ENCODE measurements at places on chromosomes 12 and 14. TPM values are rescaled to one million over a fixed set of nuclear protein-coding genes. Genes with fewer than 3 reads are reported as not detected.

Gene GUCY2C
- polyA plus RNA-seq: 0.86 TPM

- no peak for DNase-seq
Observed at GRCh38 chr12:131242741-131243496, 289.2 kb downstream of the ADGRD1 start.

DNA sequence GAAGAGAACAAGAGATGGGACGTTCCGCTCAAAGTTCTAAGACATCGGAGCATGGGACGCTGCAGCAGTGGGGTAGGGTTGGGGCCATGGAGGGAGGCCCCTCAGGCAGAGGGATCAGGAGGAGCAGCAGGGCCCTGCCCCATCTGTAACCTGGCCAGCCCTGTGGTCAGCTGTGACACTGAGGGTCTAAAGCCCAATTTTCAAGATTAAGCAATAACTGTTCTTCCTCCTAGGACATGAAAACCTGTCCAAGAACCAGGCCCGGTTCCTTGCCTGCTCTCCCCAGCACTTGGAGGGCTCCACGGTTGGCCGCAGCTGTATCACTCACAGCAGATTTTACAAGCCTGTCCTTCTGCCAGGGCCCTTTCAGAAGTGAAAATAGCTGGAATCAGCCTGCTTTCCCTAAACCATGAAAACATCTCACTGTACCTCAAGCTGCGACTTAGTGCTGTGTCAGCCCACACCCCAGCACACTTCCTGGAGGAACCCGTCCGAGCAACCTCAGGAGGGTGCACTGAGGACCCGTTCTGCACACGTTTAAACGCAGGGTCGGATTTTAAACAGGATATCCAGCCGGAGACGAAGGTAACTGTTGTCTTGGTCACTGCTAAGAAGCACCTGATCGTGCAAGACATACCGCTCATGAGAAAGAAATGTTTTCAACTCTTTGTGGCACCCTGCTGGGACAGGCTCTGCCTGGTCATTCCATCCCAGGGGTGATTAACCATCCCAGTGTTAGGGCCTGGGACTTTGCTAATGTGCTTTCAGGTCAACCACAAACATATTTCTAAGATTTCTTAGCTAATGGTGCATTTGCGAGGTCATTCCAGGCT lies 201.9 kb upstream of the DIO3 start:
- no peak for DNase-seq

GRCh38 chr14:64340560-64341196 lies 46.5 kb upstream of the ESR2 start:
- DNase-seq: no peak

GRCh38 chr12:47107446-47107845 lies 27.7 kb upstream of the AMIGO2 start:
- DNase-seq: no peak

DNA sequence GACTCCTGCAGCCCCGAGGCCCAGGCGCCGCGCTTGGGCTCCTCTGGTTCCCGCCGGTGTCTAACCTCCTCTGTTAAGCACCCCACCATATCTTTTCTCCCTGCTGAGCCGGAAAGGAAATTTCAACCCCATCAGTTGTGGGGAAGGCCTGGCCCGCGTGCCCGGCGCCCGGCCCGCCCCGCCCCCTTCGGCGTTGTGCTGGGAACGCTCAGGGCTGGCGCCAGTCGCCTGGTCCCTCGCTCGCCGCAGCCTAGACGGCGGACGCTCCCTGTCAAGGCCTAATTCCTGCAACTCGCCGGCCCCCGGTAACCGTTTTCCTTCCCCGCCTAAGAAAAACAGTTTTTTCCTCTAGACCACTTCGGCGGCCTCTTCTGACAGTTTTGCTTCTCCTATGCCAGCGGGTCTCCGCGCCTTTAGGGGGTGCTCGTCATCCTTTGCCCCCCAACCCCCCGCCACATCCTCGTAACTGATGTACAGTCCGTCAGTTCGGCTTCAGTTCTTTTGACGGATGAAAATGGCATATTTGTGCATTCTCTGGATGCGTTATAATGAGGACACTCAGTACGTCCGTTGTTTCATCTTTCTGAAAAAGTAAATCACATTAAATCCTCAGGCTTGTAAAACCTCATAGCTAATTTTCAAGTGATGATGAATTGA lies 506 bp upstream of the NAP1L1 start:
- no peak for DNase-seq

DNA sequence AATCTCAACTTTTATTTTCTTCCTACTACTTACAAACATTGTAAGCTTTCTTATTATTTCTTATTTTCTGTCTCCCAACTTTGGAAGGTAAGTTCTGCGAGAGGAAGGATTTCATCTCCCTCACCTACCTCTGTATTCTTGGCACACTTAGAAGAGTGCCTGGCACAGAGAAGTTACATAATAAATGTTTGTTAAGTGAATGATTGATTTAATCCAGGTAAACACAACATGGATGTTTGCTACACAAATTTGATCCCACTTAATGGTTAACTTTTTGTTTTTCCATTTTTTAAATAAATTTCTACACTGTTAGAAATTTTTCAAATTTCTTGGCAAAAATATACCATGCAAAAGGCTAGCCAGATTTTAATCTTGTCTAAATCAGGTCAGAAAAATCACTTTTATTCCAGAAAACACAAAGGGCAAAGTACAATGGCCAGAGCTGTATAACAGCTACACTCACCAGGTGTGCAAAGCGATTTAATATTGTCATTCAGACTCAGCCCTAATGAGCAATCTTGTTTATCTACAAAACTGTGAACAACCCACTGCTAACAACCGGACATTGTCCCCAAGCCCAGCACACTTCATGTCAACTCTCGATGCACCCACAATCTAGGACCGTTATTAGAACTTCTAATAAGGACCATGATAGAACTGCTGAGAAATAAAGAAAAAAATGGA lies 222.1 kb upstream of the EEA1 start:
- no peak for DNase-seq

Measured in renal cortex interstitium (tissue), 15 donors.